Aorta (tissue), 5 donors: ENCODE measurements at places on chromosomes 16 and 17. TPM values are rescaled to one million over a fixed set of nuclear protein-coding genes. Genes with fewer than 3 reads are reported as not detected.

DNA sequence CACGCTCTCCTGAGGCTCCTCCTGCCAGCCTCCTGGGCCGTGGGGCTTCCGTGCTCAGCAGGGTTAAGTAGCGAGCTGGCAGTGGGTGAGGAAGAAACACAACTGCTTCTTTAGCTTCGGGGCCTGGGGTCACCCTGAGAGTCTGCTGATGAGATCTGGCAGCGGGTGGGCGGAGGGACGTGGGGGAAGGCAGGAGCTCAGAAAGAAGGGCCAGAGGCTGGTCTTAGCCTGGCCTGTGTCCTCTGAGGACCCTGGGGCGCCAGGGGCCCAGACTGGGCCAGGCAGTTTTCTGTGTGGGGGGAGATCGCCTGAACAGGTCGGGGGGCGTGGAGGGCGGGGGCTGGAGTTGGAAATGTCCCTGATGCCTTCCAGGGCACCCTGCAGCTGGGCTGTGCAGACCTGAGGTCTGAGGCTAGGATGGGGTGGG is 97.8 kb upstream of the GSE1 start:
- peak overlapping the region; percentile 9 for H3K27ac ChIP-seq
- H3K4me1 ChIP-seq = no peaks in the 10 kb centered on the region
- H3K4me3 ChIP-seq = no peak overlapping the region

GRCh38 chr16:5024632-5025031 is 9.1 kb downstream of the NAGPA start:
- H3K4me3 ChIP-seq = no peak overlapping the region
- H3K4me1 ChIP-seq = no peaks in the 10 kb centered on the region
- no peaks in the 10 kb centered on the region for H3K27me3 ChIP-seq
- DNase-seq = no peak
- no peak overlapping the region for H3K27ac ChIP-seq

DNA sequence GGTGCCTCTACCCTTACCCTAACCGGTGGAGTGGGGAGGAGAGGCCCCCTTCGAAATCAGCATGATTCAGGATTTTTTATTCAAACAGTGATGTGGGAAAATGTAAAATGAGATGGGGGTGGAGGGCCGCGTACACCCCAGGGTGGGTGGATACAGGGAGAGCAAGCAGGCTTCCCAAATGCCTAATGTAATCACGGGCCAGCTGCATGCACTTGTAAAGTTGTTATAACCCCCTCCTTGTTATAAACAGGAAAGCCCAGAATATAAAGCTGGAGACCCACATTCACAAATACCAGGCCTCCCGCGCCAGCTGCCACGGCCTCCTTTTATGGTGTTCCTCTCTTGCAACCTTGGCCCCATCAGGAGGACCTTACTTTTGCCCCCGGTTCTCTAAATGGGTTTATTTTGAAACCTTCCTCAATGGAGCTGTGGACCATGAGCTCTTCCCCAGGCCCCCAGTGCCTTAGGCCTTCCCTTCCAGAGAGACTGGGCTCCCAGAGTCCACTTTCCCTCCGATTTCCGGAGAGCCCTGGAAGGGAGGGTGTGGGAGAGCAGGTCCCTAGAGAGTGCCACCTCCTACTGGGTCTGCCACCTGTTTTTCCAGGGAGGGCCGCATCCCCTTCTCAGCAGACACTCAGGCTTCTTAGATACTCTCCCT is 906 bp upstream of the FOXL1 start:
- H3K27ac ChIP-seq = peak overlapping the region; percentile 98
- no peaks in the 10 kb centered on the region for H3K36me3 ChIP-seq

- H3K4me3 ChIP-seq = no peak overlapping the region
- H3K36me3 ChIP-seq = no peaks in the 10 kb centered on the region
- H3K27me3 ChIP-seq = no peaks in the 10 kb centered on the region
These were observed 134.5 kb downstream of the RAB11FIP4 start for GRCh38 chr17:31525801-31526549.

- no peaks in the 10 kb centered on the region for H3K27me3 ChIP-seq
- peak overlapping the region; percentile 73 for H3K27ac ChIP-seq
- H3K36me3 ChIP-seq = no peaks in the 10 kb centered on the region
- H3K4me3 ChIP-seq = no peak overlapping the region
- H3K4me1 ChIP-seq = no peaks in the 10 kb centered on the region
These were observed 37.9 kb downstream of the PIGL start for GRCh38 chr17:16254773-16255400.

DNA sequence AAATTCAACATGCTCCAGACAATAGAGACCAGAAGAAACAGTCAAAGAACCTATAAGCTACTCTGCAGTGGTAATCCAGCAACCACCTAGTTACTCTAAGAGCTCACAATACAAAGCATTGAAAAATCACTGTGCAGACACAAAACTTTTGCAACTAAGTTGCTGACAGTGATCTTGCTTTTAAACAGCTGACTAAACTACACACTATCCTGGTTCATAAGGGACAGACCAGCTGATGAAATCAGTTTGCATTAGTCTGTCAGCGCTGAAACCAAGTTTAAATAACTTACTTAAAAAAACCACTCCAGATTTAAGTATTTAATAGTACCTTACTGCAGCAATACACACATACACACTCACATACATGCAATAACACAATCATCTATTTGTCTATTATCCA is 4.6 kb downstream of the VEZF1 start:
- no peak overlapping the region for H3K4me3 ChIP-seq
- peaks cover 5% of the 10 kb centered on the region for H3K4me1 ChIP-seq
- no peak overlapping the region for H3K27ac ChIP-seq
- no peaks in the 10 kb centered on the region for H3K36me3 ChIP-seq
- H3K27me3 ChIP-seq = peaks cover 1% of the 10 kb centered on the region

GRCh38 chr16:88994695-88995094 is 17.7 kb upstream of the CBFA2T3 start:
- no peaks in the 10 kb centered on the region for H3K27me3 ChIP-seq
- DNase-seq = no peak
- H3K4me3 ChIP-seq = no peak overlapping the region
- H3K36me3 ChIP-seq = no peaks in the 10 kb centered on the region
- H3K27ac ChIP-seq = no peak overlapping the region

GRCh38 chr17:20225162-20226115 is 216.3 kb downstream of the SPECC1 start:
- no peak for DNase-seq
- H3K27me3 ChIP-seq = no peaks in the 10 kb centered on the region
- no peaks in the 10 kb centered on the region for H3K36me3 ChIP-seq
- H3K27ac ChIP-seq = no peak overlapping the region
- H3K4me1 ChIP-seq = peaks cover 5% of the 10 kb centered on the region

DNA sequence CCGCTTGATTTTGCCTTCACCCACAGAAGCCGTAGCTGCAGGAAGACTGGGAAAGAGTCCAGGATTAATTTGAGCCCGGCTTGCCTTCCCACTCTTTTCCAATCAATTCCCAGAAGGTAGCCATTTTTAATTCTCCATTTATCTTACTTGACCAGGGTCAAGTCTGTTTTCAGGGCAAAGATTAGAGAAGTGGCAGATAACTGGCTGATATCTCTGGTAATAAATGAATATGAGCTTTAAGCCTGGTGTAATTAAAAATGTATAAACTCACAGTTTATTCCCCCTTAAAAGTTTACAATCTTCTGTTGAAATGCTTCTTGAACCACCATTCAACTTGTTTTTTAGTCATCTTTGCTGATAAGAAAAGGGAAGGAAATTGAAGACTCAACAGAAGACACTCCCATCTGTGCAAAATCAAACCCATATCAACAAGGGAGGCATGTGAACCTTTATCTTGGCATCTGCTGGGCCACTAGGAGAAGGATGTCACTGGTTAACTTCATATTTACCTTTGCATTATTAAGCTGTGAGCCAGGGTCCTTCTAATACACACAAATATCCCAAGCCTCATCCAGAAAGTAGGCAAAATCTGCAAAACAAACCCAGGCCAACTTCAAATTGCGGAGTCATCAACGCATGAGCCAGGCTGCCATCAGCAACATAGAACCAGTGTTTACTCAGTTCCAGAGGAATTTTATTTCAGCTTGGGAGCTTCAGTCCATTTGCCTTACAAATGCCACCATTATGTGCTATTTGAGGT is 314.6 kb upstream of the MAF start:
- no peak overlapping the region for H3K27ac ChIP-seq
- no peak overlapping the region for H3K4me3 ChIP-seq
- H3K36me3 ChIP-seq = no peaks in the 10 kb centered on the region
- no peaks in the 10 kb centered on the region for H3K4me1 ChIP-seq
- no peaks in the 10 kb centered on the region for H3K27me3 ChIP-seq
- DNase-seq = no peak

DNA sequence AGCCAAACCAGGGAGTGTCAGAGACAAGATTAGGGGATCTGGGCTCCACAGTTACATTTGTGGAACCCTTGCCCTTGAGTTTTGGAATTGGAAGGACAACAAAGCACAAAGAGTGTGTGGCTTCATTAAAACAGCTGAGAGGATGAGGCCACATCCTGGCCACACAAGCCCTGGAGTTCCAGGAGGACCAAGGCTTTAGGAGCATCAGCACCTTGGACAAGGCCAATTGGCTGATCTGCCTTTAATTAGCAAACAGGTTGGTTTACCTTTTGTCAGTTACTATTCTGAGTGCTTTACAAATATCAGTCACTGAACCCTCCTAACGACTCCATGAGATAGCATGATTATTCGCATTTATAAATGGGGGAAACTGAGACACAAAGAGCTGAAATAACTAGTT is 54.7 kb downstream of the SLC6A2 start:
- no peak overlapping the region for H3K27ac ChIP-seq
- H3K27me3 ChIP-seq = peaks cover 2% of the 10 kb centered on the region
- DNase-seq = no peak
- no peaks in the 10 kb centered on the region for H3K36me3 ChIP-seq
- no peaks in the 10 kb centered on the region for H3K4me1 ChIP-seq

- no peaks in the 10 kb centered on the region for H3K27me3 ChIP-seq
- no peak overlapping the region for H3K4me3 ChIP-seq
These were observed 45.7 kb downstream of the DYNLRB2 start for GRCh38 chr16:80586476-80586875.

DNA sequence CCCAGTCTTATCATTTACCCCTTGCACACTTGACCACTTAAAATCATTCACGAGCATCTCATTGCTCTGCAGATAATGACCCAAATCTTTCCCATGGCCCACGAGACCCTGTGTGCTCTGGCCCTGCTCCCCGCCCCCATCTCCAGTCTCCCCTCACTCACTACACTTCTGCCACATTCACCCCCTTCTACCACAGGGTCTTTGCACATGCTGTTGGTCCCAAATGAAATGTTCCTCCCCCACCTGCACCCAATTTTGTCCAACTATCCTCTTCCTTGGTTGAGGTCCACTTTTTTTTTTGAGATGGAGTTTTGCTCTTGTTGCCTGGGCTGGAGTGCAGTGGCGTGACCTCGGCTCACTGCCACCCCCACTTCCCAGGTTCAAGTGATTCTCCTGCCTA is 39.2 kb downstream of the CCDC42 start:
- no peaks in the 10 kb centered on the region for H3K36me3 ChIP-seq
- H3K27me3 ChIP-seq = no peaks in the 10 kb centered on the region
- H3K27ac ChIP-seq = no peak overlapping the region
- H3K4me3 ChIP-seq = no peak overlapping the region

DNA sequence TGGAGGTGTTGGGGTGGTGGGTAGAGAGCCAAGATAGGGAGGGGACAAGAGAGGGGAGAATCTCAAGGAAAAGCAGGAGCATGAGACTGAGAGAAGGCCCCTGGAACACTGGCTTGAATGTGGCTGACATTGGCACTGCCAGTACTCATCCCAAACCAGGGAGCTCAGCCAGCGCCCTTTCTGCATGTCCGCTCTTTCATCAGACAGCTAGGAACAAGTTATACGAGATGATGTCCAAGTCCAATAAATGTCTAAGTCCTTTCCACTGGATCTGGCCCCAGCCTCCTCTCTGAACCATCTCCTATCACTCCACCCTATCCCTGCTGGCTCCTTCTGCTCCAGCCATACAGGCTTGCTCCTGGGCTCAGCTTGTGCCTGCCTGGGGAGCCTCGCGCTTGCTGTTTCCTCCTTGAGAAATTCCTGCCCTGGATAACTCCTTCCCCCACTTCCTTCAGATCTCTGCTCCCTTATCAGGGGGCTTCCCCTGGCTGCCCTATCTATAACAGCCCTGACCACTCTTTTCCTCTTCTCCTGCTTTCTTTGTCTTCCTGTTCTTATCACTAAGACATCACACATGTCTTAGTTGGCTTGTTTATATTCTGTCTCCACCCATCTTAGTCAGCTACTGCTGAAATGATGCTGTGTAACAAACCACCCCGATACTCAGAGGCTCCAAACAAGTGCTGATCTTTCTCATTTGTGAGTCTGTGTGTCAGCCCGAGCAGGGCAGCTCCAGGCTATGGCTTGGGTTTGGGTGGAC is 37.1 kb upstream of the MEOX1 start:
- no peak for DNase-seq
- no peaks in the 10 kb centered on the region for H3K27me3 ChIP-seq
- peaks cover 2% of the 10 kb centered on the region for H3K4me1 ChIP-seq
- no peaks in the 10 kb centered on the region for H3K36me3 ChIP-seq

GRCh38 chr16:50500171-50500874 is 47.9 kb upstream of the NKD1 start:
- no peaks in the 10 kb centered on the region for H3K27me3 ChIP-seq
- no peak overlapping the region for H3K4me3 ChIP-seq
- H3K4me1 ChIP-seq = peaks cover 7% of the 10 kb centered on the region
- H3K36me3 ChIP-seq = no peaks in the 10 kb centered on the region
- no peak for DNase-seq

GRCh38 chr16:67271446-67271845 is 7.9 kb upstream of the PLEKHG4 start:
- no peaks in the 10 kb centered on the region for H3K27me3 ChIP-seq
- H3K27ac ChIP-seq = no peak overlapping the region
- DNase-seq = no peak
- no peak overlapping the region for H3K4me3 ChIP-seq
- no peaks in the 10 kb centered on the region for H3K4me1 ChIP-seq

GRCh38 chr17:1743088-1743439 is 393 bp downstream of the SERPINF2 start:
- H3K27me3 ChIP-seq = no peaks in the 10 kb centered on the region
- no peaks in the 10 kb centered on the region for H3K36me3 ChIP-seq
- DNase-seq = no peak
- no peaks in the 10 kb centered on the region for H3K4me1 ChIP-seq

DNA sequence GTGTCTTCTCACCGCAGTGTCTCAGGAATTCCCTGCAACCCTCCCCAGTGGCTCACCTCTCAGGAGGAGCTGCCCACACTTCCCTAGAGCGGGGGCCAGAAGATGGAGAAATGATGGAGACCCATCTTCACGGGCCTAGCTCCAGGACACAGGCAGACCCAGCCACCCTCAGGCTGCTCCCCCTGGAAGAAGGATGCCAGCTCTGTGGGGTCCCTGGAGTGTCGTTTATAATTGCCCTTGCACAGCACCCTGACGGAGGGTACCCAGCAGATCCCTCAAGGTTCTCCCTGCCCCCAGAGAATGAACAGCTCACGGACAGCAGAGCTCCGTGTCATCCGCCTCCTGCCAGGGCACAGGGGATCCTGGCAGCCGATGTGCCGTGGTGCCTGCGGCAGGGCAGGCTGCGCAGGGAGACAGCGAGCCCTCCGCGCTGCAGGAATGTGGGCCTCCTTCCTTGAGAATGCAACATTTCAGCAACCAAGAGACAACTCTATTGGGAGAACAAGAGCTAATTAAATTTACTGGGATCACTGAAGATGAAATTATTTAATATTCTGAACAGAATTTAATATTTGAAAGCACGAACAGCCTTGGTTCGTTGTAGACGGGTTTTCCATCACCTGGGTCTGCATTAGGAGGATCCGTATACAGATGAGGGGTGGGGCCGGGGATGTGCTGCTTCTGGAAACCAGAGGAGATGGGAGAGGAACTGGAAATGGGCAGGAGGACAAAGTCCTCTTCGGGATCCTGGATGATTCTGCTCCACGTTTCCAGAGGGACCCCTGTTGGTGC is 21.0 kb upstream of the RBFOX3 start:
- peak; percentile 17 for DNase-seq
- H3K27ac ChIP-seq = no peak overlapping the region
- no peaks in the 10 kb centered on the region for H3K27me3 ChIP-seq
- no peak overlapping the region for H3K4me3 ChIP-seq
- no peaks in the 10 kb centered on the region for H3K36me3 ChIP-seq
- H3K4me1 ChIP-seq = no peaks in the 10 kb centered on the region

Gene MRPL38
- 51.3 TPM for total RNA-seq

Gene OR2C1
- total RNA-seq = not detected

Gene CD300E
- total RNA-seq = 4.3 TPM

Gene C17orf75
- 10.9 TPM for total RNA-seq

Gene TAT
- total RNA-seq = not detected
